ENCODE measurements at places on chromosomes 6 and 20.

- DNase-seq = no peak
Observed at GRCh38 chr6:155832596-155832995, 377.0 kb upstream of the NOX3 start.

DNA sequence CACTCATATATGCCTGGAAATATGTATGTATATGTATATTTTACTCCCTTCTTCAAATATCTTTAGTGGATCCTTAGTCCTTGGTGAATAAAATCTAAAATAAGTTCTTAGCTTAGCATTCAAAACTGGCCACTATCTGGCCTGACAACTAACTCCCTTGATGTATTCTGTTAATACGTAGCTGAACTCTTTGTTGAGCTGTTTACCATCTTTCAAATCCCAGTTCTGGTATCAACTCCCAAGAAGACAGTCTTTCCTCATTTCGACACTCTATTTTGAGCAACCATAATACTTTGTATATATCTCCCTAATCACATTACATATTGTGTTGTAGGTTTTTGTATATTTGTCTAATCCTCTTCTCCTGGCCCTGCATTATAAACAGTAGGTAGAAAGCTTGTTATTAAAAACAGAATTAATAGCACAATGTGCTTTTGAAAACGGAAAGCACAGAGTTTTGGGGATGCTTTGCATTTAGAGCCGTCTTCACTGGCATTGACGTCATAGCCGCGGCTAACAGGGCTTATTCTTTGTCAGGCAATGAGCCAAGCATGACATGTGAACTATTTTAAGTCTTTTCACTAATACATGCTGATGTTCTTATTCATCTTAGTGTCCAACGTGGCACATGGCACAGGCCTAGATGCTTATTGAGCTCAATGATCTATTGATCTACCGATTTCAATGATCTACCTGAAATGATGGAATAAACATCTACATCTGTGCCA, 47.2 kb upstream of the CCN2 start:
- DNase-seq = no peak

DNA sequence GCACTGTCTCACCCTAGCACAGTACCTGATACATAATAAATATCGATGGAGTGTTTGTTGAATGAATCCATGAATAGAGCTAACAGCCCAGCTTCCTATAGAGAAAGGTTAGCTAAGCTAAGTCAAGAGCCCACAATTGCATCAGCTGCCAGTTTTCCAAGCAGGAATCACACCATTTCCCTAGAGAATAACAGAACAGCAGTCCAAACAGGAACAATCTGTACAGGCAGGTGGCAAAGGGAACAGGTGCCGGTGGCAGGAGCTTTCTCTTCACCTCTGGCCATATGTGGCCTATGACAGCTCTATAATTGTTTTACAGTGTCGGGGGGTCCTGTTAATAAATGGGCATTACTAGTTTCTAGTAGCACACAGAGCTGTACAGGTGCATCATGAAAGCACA, 38.8 kb downstream of the ISM1 start:
- DNase-seq = no peak

DNA sequence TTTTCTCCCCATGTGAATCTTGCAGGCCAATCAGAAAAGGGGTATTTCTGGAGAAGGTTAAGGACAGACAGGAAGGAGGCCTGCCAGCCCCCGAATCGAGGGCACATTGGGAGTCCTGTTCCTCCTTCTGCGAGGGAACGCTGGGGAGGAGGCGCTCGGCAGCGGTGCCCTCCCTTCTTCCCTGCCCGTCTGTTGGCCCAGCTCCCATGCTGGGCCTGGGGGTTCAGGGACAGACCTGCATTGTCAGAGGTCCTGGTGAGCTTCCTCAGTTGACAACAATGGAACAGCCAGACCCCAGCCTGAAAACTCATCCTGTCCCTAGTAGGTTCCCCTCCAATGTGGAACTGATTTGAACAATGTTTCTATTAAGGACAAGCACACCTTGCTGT, 15.1 kb upstream of the SYNJ2 start:
- DNase-seq = no peak

DNA sequence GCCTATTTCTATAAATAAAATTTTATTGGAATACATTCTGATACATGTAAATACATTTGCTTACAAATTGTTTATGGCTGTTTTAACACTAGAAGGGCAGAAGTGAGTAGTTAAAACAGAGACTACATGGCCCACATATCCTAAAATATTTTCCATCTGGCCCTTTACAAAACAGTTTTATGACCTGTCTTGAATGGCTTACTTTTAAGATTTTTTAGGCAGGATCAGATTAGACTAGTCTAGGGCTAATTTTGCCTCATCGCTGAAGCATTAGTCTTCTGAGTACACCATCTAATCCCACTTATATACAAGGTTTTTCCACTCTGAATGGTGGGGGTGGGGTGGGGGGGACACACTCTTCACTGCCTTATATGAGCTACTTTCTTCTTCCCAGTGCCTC, 27.1 kb downstream of the PLAGL1 start:
- no peak for DNase-seq

GRCh38 chr6:137665342-137665934, 171.2 kb upstream of the OLIG3 start:
- DNase-seq = no peak

GRCh38 chr6:142773324-142773723, 171.7 kb downstream of the HIVEP2 start:
- no peak for DNase-seq

GRCh38 chr6:114375541-114376192, 32.8 kb upstream of the HS3ST5 start:
- DNase-seq = no peak

DNA sequence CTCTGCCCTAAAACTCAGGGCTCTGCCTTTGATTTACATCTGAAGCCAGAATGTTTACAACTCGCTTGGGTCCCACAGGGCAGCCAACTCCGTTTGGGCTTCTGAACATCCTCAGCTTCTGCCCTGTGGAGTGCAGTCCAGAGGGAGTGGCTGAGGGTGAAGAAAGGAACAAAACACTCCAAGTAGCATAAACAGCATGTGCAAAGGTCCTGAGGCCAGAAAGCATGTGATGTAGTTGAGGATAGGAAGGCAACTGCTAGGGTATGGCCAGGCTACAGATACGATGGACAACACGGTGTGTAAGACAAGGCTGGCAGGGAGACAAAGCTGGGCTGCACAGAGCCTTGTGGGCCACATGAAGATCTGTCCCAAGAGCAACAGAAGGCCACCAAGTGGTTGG, 12.5 kb downstream of the JAG1 start:
- peak; percentile 13 for DNase-seq

DNA sequence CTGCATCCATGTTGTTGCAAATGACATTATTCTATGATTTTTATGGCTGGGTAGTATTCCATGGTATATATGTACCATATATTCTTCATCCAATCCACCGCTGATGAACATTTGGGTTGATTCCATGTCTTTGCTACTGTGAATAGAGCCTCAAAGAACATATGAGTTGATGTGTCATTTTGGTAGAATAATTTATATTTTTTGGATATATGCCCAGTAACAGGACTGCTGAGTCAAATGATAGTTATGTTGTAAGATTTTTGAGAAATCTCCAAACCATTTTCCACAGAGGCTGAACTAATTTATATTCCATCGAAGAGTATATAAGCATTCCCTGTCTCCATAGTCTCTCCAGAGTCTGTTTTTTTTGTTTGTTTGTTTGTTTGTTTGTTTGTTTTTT, 1373.5 kb downstream of the GRIK2 start:
- DNase-seq = no peak

DNA sequence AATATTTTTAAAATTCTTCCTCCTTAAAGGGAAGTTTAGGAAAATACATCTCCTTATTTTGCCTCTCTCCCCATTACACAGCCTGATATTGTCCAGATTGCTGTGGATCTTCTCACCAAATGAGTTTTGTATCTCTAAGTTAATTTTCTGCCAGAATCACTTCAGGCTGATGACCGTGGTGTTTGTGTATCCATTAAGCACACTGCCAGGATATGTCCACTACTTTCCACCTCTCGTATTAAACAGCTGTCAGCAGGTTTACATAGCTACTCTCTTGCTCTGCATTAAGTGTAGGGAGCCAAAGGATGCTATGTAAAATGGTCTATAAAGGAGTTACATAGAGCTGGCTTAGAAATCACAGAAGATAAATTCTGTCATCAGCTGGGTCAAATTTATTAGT, 201.1 kb downstream of the ZFAND3 start:
- no peak for DNase-seq

- peak; percentile 81 for DNase-seq
Observed at GRCh38 chr6:118800394-118801071, 93.4 kb upstream of the ASF1A start.

DNA sequence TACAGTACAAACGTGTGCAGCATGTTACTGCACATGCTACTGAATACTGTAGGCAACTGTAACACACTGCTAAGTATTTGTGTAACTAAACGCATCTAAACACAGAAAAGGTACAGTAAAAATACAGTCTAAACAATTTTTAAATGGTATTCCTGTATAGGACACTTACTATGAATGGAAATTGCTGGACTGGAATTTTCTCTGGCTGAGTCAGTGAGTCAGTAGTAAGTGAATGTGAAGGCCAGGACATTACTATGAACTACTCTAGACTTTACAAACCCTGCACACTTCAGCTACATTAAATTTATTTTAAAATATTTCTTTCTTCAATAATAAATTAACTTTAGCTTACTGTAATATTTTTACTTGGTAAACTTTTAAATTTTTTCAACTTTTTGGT, 225.0 kb upstream of the TENT5A start:
- no peak for DNase-seq

- DNase-seq = no peak
Observed at GRCh38 chr20:12166053-12166717, 248.5 kb downstream of the BTBD3 start.

- DNase-seq = no peak
Observed at GRCh38 chr6:149150801-149151398, 166.6 kb upstream of the TAB2 start.

- no peak for DNase-seq
Observed at GRCh38 chr6:137723273-137724017, 143.6 kb upstream of the TNFAIP3 start.

- no peak for DNase-seq
Observed at GRCh38 chr6:170062209-170062914, 228.5 kb downstream of the DLL1 start.

DNA sequence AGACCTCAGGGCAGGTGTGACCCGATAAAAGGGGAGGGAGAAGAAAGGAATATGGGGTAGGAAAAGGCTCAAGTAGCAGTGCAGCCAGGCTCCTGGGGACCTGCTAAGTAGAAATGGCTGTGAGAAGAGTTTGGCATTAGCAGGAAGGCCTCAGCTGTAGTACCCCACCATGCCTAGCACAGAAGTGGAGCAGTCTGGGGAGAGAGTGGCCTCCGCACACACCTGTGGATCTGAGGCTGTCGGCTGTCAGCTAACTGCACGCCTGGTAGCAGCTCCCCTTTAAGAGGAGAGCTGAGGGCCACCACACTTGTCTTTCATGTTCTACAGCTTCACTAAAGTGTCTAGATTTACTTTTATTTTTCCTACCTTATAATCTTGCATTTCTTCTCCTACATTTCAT, 24.6 kb downstream of the PDE7B start:
- DNase-seq = peak; percentile 27

DNA sequence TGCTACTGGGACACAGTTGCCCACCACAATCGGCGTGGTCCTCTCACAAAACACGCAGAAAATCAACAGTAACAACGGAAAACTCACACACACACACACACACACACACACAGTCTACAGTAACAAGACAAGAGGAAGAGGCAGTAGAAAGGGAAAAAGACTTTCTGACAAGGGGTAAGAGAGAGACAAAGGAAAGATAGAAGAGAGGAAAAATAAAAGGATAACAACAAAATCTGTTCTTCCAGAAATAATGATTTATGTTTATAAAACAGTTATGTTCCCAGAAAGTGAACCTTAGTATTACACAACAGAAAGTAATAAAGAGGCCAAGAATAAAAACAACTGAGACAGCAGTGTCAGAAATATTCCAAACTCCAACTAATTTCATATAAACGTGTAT, 2.9 kb downstream of the RANBP9 start:
- DNase-seq = no peak
